ENCODE measurements at places on chromosomes 1 and 21.

- DNase-seq = no peak
Measured at GRCh38 chr1:205346956-205347574, 9.7 kb downstream of the KLHDC8A start.

- DNase-seq = no peak
Measured at GRCh38 chr1:61851849-61852669, 109.8 kb downstream of the PATJ start.

DNA sequence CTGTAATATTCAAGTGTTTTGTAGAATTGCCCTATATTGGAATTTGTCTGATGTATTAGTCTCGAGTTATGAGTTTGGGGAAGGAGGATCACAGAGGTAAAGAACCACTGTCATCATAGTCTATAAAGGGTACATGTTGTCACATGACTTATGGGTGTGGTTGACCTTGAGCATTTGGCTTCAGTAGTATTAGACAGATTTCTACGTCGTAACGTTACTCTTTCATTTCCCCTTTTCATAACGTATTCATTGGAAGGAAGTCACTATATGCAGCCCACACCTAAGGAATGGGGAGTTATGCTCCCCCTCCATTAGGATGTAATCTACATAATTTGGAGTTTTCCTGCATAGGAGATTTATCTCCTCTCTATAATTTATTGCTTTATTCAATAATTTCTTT is 110.1 kb upstream of the VAV3 start:
- DNase-seq = no peak

- DNase-seq = no peak
Measured at GRCh38 chr1:203271018-203271743, 34.1 kb upstream of the BTG2 start.

- no peak for DNase-seq
Measured at GRCh38 chr1:111727056-111727455, 12.1 kb downstream of the INKA2 start.

GRCh38 chr21:41678924-41679318 is 87.9 kb downstream of the RIPK4 start:
- DNase-seq = no peak

- DNase-seq = no peak
Measured at GRCh38 chr1:172900376-172900997, 150.3 kb downstream of the TNFSF18 start.

- DNase-seq = no peak
Measured at GRCh38 chr1:211520641-211521040, 28.7 kb upstream of the RD3 start.

GRCh38 chr1:199742547-199742946 is 285.0 kb upstream of the NR5A2 start:
- DNase-seq = no peak

DNA sequence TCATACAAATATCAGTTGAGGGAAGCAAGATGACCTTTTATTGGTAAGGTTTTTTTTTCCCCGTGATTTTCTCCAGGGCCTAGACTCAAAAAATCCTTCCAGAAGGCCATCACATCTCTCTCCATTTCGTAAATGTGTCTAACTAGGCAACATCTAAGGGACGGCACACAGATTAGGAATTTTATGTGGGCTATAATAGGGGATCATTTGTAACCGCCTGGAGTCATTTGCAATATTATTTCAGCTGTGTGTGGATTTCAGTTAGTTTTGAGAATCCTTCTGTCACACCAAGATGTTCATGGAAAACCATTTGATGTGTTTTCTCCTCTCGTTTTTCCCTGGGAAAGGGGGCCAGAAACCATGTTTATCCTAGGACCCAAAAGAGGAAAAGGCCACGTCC is 63.1 kb downstream of the ATP5PO start:
- no peak for DNase-seq

DNA sequence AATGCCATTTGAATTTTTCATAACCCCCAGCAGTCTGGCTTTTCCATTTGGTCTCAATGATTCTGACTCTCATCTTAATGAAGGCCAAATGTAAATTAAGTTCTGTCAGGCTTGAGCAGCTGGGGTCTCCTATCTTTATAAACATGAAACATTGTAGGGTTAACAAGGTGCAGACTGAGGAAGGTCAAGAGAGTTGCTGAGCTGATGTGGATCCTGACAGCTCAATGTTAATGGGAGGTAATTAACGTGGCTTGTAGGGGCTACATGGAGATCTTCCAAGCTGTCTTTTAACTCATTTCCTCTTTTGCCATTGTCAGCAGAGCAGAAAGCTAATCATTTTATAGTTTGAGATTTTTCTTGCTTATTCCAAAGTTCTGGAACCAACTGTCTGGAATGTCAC is 55.2 kb downstream of the FGGY start:
- DNase-seq = no peak

GRCh38 chr1:114468710-114469468 is 42.1 kb downstream of the TRIM33 start:
- no peak for DNase-seq

DNA sequence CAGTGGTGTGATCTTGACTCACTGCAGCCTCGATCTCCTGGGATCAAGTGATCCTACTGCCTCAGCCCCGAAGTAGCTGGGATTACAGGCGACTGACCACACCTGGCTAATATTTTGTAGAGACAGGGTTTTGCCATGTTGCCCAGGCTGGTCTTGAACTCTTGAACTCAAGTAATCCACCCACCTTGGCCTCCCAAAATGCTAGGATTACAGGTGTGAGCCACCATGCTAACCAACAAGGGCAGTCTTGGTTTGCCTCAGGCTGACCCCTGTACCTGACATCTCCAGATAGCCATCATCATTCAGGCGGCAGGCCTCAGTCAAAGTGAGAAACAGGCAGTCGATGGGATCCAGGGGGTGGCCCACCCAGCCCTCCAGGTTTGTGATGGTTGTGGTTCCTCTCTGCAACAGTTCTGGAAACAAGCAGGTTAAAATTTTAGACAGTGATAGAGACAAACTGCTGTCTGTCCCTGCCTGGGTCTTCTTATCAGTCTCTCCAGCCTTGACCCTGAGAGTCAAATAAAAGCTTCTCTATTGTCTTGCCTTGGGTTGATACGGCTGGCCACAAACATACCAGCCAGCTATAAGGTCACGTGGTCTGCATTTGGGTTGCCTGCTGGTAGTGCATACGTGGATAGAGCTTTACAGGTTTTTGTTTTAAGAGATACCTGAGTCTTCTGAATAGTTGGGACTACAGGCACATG is 26.8 kb downstream of the UROD start:
- DNase-seq = no peak

- DNase-seq = no peak
Measured at GRCh38 chr1:208061118-208061517, 150.2 kb upstream of the CD34 start.

DNA sequence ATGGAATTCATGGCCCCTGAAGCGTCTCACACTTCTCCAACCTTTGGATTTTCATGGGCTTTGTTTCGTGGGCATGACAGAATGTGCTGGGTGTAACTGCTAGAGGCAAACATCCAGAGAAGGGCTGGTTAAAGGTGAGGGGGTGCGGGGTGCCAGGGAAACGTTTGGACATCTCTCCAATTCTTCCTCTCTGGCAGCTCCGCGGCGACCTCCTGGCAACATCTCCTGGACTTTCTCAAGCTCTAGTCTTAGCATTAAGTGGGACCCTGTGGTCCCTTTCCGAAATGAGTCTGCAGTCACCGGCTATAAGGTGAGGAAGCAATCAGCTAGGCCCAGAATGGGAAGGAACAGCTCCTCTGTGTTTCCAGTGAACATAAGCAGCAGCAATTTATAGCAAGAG is 12.0 kb downstream of the TMEM81 start:
- no peak for DNase-seq

DNA sequence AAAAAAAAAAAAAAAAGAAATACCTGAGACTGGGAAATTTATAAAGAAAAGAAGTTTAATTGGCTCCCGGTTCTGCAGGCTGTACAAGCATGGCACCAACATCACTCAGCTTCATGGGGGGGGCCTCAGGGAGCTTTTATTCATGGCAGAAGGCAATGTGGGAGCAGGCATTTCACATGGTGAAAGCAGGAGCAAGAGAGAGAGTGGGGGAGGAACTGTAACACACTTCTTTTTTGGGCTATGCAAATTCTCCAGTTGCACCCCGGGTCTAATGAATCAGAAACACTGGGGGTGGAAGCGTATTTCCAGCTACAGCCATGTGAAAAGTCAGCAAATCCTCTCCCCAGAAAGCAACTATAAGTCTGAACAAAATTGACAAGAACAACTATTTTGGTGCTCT is 11.8 kb upstream of the SOD1 start:
- no peak for DNase-seq

DNA sequence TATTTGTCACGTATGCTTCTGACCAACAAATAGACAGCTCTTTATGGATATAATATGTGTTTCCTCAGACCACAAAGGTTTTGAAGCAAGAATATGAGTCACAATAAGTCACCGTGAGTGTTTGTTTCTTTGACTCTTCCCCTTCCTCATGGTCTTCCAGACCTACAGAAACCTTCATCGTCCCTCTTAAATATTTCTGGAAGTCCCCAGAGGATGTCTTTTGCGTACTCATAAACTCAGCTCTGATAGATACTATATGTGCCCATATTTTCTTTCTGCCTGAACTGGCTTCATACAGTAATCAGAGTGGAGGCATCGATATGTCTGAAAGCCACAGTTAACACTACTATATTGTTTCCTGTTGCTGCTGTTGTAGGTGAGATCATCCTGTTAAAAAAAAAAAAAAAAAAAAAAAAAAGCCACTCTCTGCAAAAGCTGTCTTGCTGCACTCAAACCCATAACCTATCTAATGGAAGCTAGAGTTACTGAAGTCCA is 38.4 kb downstream of the ADAMTS1 start:
- no peak for DNase-seq

GRCh38 chr21:33374080-33374449 is 29.1 kb upstream of the IFNGR2 start:
- no peak for DNase-seq

- no peak for DNase-seq
Measured at GRCh38 chr1:240695416-240695815, 83.5 kb upstream of the GREM2 start.

- no peak for DNase-seq
Measured at GRCh38 chr1:66166753-66167152, 367.2 kb upstream of the SGIP1 start.

DNA sequence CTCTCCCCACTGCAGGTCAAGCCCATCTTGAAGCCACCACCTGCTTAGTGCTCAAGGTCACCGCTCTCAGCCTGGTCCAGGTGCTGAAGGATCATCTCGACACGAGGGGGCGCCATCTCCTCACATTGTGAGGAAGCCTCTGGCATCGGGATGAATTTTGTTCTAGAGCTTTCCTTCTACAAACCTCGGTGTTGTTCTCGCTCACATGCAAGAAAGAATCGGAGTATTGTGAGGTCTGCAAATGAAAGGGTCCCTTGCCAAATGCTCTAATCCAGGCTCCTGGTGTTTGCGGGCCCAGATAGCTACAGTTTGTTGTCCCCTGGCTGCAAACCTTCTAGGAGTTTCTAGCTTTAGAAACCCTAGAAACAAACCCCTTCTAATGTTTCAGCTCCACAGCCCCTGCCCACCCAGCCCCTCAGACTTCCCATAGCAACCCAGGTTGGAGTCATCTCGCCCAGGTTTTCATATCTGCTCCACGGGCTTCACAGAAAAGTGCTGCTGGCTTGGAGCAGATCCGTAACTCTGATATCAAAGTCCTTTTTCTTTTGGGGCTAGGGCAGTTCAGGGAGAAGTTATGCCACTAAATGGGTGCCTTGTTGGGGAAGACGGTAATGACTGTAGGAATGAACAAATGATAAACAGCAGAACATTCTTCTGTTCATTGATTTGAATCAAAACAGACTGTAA is 8.6 kb upstream of the ATP5PO start:
- DNase-seq = no peak

GRCh38 chr1:29569971-29570634 is 333.8 kb downstream of the PTPRU start:
- DNase-seq = no peak

GRCh38 chr1:202794051-202794740 is 14.0 kb downstream of the KDM5B start:
- DNase-seq = no peak

DNA sequence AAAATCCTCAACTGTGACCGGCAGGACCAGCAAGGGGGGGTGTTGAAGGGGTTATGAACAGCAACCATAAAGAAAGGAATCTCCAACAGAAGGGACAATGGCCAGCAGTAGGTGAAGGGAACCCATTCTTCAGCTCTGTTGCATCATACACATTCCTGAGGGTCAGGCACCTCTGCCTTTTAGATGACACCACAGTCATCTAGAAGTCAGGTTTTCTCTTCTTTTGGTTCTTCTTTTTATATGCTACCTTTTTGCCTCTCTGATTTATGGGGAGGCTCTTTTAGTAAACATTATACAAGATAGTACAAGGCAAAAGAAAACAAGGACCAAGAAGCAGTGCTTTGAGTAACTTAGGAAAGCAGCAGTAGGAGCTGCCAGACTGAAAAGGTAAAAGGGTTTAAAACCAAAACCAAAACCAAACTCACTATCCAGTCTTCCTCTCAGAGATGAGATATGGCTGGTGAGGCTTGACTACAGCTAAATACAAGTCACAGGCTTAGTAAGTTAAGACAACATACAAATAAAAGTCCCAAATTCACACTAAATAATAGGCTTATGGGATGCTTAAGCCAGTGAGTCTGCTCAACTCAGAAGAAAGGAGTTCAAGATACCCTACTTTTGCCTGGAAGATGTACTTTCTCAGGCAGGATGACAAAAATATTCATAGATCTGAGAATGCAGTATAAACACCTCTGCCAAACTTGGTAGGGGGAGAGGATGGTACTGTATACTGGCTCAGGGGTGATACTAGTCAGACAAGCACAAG is 4.1 kb downstream of the TEX38 start:
- DNase-seq = no peak

GRCh38 chr1:84166797-84167196 is 22.7 kb downstream of the PRKACB start:
- no peak for DNase-seq

DNA sequence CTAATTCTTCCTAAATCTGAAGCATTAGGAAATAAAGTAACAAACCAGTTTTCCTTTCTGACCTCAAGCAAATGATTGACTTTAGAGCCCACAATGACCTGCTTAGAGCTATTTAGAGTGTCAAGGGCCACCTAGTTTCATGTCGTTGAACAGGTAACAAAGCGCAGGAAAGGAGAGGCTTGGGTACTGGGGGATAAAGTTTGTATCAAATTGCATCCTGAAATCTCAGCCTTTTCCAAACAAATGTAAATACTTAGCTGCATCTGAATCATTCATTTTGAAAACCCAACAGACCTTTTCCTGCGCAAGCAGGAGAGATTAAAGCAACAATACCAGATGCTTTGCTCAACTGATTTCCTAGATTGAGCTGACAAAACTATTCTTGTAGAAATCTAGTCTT is 121.2 kb downstream of the NRIP1 start:
- no peak for DNase-seq

DNA sequence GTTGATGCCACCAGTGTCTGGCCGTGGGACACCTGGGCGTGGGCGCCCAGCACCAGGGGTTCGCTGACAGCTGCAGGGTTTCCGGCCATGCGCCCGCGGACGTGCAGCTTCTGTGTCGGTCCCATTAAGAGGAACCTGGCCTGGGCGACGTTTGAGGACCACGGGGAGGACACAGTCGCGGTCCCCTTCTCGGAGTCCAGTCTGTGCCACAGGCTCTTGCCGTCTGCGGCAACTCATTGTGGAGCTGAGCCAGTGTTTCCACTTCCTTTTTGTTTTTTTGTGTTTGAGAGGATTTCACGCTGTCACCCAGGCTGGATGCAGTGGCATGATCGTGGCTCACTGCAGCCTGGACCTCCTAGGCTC is 1.6 kb upstream of the C1orf159 start:
- DNase-seq = no peak

GRCh38 chr1:242886137-242886536 is 361.6 kb upstream of the PLD5 start:
- no peak for DNase-seq
